NCI-H187 (cell line): ENCODE measurements at places on chromosomes 12 and 14.

- DNase-seq, result no peak
Measured at GRCh38 chr12:53747095-53747494, 4.7 kb downstream of the CISTR start.

GRCh38 chr12:1205512-1206060, 214.6 kb downstream of the ERC1 start:
- no peak for DNase-seq

DNA sequence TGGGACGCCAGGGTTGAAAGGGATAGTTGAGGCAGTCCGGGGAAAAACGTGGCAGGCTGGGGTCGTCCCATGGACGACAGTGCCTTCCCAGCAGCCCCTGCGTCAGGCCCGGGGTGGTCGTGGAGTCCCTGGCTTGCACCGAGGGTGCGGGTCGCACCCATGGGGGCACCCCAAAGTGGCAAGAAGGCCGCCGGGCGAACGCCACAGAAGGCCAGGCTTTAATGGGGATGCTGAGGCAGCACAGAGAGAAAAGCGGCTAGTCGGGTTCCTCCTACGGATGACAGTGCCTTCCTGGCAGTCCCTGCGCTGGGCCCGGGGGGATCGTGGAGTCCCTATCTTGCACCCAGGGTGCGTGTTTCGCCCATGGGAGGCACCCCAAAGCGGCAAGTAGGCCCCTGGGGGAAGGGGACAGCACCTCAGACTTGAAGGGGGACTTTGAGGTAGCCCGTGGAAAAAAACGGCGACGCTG, 158.6 kb upstream of the ALG10B start:
- DNase-seq, result no peak

DNA sequence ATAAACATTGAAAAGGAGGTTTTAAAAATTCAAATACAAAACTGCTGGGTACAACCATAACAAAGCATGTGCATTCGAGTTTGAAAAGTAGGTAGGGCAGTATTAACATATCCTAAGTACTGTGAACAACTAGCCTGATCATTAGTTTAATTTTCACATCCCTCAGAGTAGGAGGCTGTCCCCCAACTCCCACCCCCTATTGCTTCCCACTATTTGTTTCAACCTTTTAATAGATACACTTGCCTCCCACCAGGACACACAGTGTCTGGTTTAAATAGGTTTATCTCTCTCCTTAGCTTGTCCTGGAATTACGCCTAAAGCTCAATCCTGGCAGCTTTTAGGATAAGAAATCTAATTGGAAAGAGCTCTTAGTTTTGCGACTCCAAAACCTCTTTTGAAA, 2.1 kb downstream of the TAOK3 start:
- DNase-seq, result no peak

DNA sequence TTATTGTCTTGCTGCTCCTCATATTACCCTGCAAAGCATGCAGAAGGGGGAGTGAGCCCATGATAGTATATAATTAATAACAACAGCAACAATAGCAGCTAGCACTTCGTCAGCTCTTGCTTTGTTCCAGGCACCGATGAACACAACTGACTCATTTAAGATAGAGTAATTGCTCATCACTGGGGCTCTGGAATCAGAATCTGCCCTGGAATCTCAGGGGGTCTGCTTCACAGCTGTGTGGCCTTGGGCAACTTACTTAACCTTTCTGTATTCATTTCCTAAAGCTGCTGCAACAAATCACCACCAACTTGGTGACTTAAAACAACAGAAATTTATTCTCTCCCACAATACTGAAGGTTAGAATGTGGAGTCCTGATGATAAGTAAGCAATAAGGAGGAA, 55.0 kb upstream of the PSMC1 start:
- DNase-seq, result no peak

DNA sequence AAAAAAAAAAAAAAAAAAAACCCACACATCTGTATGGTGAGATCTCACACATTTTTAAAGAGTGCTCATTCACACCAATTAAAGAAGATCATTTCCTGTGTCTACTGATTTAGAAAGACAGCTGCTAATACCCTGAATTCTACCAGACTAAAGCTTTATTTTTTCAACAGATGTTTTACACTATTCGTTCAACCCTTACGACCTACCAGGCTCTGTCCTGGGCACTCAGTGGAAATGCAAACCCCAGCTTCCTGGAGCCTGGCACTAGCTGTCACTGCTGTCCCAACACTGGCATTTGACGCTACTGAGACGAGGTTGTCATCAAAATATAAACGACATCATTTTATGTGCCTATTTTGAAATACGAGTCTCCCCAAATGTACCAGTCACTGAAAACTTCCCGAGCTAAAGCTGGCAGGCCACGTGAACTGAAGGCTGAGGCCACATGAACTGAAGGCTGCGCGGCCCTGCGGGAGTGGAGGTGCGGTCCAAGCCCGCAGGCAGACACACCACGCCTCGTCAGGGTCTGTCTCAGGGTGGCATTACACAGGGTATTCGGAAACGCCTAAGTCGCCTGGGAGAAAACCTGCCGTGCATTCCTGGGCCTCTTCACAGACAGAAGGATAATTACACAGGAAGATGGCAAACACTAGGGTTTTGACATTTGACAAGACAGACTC, 27.2 kb downstream of the SLC15A4 start:
- no peak for DNase-seq

GRCh38 chr14:104770072-104770579, 17.2 kb downstream of the SIVA1 start:
- DNase-seq, result no peak

GRCh38 chr12:111757361-111758119, 9.2 kb upstream of the ALDH2 start:
- no peak for DNase-seq

DNA sequence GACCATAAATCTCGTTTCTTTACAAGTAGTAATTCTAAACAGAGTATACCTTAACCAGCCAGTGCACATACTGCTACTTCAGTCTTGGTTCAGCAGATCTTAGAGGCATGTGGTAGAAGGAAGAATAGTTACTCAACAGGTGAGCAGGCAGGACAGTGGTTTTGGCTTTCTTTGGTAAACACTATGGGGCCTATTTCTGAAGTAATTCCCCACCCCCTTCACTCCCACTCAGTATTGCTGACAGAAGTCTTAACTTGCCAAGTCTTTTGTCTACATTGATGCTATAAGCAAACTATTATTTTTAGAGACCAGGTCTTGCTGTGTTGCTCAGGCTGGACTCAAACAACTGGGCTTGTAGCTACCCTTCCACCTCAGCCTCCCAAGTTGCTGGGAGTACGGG, 68.5 kb downstream of the FBXO34 start:
- DNase-seq, result no peak

DNA sequence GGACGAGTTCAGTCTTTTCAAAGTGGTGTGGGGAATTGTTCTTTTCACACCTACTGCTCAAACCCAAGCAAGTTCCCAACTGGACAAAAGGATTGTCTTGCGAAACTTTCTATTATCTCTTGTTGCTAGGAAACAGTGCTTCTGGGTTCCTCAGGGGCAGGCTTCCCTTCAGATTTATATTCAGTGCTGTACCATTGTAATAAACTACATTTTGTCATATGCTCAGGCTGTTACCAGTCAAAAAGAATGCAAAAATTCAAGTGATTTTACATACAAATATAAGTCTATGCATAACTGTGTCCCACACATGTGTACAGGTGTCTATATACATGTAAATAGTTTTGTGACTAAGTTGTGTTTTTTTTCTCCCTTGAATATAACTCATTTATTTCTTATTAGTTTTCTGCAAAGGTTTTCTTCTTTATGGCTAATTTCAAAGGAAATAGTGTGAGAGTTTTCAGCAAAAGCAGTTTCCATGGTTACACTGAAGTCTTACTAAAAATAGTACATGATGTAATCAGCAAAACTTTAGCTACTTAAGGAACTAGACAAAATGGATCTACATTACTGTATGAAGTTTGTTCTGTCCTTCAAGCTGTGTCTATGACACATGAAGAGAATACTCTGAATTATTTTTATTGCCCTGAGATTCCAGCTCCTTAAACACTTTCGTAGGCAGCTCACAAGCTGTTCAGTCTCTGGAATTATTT, 430.2 kb upstream of the TMPO start:
- DNase-seq, result no peak

- no peak for DNase-seq
Measured at GRCh38 chr12:47065546-47065945, 13.9 kb upstream of the PCED1B start.

- no peak for DNase-seq
Measured at GRCh38 chr12:133256321-133256720, 20.6 kb upstream of the ANHX start.

DNA sequence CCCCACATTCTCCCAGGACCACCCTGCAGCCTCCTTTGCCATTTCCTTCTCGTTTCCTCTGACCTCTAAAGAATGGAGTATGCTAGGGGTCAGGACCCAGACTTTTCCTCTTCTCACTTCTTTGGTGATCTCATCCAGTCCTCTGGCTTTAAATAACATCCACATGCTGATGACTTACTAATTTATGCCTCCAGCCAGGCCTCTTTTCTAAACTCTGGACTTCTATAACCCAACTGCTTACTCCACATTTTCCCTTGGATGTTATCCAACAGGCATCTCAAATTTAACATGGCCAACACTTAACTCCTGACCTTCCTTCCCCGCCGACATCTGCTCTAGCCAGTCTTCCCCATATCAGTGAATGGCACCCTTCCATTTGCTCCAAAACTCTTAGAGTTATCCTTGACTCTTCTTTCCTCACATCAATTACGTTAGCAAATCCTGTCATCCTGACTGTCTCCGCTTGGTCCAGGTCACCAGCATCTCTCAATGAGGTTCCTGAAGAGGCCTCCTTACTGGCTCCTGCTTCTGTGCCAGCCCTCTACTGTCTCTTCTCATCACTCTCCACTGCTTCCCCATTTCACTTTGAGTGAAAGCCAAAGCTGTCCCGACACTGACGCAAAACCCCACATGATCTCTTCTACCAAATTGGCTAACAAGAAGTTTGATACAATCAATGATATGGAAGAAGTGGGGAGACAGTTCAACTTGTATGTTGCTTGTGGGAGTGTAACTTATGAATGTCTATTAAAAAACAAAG, 42.7 kb downstream of the TMBIM6 start:
- DNase-seq, result no peak

GRCh38 chr14:76761136-76761959, at the start of gene VASH1:
Gene VASH1 (plus strand): TSS chr14:76761468. CDS start chr14:76762822, 1,354 bp downstream.
- DNase-seq, result no peak

DNA sequence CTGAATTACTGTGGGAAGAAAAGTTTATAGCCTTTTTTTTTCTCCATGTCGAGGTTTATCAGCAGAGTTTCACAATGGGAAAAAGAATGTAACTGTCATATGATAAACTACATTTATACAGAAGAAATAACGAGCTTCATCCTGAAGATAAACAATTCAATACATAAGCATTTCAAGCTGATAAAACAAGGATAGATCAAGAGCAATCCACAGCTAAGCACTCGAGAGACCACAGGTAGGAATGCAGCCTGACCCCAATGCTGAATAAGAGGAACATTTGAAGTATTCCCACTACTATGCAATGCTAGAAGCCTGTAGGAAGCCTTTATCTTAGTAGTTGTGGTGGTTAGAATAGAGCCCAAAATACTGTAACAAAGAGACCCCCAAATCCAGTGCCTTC, 32.6 kb upstream of the DAAM1 start:
- DNase-seq, result no peak
